Lower leg skin (tissue), 4 donors: ENCODE measurements at places on chromosomes 5 and 9. TPM values are rescaled to one million over a fixed set of nuclear protein-coding genes. Genes with fewer than 3 reads are reported as not detected.

DNA sequence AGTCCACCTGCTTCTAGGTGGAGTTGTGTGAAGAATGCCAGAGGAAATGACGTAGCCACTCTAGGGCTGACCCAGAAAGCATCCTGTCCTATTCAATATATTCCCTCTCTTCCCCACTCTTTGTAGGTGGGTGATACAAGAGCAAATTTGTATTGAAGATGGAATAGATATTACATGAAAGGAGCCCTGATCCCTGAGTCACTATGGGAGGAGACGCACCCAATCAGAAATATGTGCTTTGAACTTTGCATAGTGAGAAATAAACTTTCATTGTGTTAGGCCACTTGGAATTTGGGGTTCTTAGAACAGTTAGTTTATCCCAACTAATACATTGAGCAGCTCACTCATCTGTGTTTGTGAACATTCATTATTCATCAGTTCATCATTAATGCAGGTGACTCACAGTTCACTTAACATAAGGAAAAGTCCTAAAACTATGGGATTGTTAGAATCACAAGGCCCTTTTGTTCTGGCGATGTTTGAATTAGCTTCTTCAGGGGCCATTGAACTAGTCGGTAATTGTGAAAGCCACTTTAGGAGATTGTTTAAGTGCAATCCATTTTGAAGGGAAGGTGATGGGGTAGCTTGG lies 26.9 kb upstream of the NTRK2 start:
- DNase-seq = no peak

GRCh38 chr9:76521244-76521681 lies 62.3 kb downstream of the GCNT1 start:
- no peak for DNase-seq

GRCh38 chr9:110111868-110112267 lies 96.1 kb downstream of the C9orf152 start:
- DNase-seq = no peak

GRCh38 chr5:152113401-152113800 lies 188.8 kb upstream of the GLRA1 start:
- no peak for DNase-seq

DNA sequence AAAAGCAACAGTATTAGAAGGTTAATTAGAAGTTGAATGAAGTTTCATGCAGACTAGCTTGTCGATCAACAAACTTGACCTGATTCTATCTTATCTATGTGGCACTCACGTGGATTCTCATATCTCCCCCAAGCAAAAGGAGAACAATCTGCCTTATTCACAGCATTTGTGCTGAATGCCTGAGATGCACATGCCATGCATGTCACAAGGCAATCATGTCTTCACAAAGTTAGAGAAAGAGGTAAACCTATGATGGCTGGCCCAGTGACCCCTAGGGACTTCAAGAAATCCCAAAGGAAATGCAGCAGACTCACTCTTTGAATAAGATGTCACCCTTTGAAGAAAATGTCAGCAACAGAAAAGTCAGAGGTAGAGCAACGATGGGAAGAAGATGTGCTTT lies 17.6 kb upstream of the SHOC1 start:
- no peak for DNase-seq

DNA sequence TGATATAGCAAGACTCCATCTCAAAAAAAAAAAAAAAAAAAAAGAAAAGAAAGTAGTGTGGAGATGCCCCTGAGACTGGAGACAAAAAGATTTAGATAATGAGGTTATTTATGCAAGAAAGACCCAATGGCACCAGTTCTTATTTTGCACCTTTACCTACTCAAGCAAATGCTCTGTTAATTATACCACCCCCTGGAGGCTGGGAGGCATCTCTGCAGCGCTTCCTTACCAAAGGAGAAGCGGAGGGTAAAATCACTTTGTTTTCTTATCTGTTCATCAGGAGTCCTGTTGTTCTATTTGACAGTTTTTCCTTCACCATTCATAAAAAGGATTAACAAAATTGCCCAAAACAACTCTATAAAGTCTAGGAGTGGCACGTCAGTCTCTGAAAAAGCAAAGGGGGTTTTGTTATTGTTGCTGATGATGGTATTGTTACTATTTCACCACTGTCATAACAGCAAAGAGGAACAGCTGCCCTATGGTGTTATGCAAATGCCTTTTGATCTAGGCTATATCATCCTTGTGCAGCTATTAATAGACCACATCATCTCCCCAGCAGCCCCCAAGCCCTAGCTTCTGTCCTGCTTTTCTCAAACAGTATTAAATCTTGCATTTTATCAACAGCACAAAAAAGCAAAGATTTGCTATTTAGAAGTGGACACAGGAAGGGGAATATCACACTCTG lies 174.0 kb downstream of the PALM2AKAP2 start:
- no peak for DNase-seq

DNA sequence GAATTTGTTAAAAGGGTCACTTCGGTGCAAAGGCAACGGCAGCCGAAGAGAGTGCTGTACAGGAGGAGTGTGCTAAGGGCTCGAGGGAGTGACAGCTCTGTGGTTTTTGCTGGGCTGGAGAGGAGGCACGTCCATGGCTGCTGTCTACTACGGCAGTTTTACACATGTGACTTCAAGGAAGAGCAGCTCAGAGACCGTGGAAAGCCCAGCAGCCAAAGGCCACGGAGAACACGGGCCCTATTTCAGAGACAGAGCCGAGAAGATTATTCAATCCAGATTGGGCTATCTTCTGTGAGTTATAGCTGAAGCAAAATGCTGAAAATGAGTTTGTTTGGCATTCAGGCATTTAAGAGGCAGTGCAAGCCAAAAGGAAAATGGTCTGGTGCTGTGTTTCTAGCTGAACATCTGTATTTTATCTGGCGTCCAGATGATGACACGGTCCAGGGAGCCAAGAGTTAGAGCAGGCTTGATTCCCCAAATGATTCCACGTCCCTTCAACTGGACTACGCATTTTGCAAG lies 96.4 kb downstream of the RFK start:
- no peak for DNase-seq

DNA sequence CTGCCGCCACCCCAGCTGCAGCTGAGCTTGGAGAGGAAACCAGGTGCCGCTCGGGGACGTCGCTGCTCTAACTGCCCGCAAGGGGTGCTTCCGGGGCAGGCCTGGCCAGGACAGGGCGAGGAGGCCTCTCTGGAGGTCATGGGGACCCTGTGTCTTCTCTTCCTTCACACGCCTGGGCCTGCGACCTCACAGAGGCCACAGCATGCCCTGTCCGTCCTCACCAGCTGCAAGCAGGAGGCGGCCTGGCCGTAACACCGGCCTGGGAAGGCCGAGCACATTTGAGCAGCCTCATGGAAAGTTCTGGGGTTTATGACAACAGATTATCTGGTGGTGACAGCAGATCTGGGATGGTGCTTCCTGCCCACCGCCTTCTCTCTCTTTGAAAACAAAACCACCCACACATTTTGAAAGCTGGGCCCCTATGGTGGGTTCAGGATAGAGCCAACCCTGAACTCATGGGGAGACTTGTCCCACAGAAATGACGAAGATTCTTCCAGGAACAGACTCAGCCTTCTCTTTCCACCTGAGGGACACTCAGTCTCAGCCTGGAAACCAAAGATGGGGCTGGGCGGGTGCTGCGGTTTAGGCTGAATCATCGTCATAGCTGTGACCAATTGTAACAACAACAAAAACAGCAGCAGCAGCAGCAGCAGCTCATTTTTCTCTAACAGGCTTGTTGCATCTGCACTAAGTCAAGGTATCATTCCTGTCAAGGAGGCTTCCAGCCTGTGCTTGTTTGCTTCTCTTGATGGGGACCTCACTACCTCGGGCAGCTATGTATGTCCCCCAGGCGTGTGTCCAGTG lies 99.6 kb upstream of the RAPGEF1 start:
- no peak for DNase-seq

GRCh38 chr9:121596515-121596914 lies 54.9 kb upstream of the DAB2IP start:
- no peak for DNase-seq

- no peak for DNase-seq
Observed at GRCh38 chr5:169216866-169217265, 84.1 kb downstream of the SLIT3 start.

- DNase-seq = no peak
Observed at GRCh38 chr9:68763104-68763503, 58.1 kb downstream of the PIP5K1B start.

DNA sequence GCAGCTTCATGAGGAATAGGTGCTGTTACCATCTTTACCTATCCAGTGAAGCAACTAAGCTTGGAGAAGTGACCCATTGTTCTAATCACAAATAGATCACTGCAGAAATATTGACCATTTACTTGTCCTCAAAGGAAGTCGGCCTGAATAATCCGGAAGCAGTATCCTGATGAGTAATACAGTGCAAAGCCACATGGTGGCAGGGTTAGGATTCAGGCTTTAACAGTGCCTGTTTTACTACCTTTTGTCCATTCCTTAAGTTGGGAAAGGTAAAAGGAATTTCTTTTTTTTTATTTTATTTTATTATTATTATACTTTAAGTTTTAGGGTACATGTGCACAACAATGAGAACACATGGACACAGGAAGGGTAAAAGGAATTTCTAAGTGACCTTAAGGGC lies 336.3 kb downstream of the KDM4C start:
- DNase-seq = no peak

DNA sequence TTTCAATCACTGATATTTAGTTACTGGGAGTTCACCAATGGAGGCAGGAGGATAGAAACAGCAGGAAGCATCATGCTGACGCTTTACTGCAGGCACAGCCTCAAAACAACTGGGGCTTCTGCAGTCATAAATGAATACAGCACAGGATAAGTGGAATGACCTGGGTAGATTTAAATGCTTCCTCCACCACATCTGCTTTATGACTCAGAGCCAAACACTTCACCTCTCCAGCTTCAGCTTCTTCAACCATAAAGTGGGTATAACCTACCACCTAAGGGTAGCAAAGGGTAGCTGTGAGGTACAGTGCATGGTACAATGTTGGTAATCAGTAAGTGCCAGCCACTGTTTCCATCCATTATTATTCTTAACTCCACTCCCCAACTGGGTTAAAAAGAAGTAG lies 28.4 kb downstream of the RASEF start:
- DNase-seq = no peak

GRCh38 chr5:178496214-178496613 lies 94.0 kb downstream of the COL23A1 start:
- DNase-seq = no peak

DNA sequence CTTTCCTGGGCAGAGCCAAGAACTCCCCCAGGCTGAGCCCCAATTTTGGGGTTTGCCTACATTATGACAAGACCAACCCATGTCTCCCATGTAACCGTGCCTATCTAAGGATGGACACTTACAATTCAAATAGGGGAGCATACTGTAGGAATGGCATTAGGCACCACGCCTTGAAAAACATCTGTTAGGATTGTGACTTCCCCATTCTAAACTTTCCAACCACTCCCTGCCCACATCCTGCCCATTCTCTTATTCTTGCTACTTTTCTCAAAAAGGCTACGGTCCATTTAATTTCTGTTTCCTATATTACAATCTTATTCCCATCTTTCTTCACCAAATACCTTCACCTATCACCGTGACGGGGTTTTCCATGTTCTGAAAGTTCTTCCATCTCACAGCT lies 99.2 kb downstream of the LPAR1 start:
- no peak for DNase-seq

DNA sequence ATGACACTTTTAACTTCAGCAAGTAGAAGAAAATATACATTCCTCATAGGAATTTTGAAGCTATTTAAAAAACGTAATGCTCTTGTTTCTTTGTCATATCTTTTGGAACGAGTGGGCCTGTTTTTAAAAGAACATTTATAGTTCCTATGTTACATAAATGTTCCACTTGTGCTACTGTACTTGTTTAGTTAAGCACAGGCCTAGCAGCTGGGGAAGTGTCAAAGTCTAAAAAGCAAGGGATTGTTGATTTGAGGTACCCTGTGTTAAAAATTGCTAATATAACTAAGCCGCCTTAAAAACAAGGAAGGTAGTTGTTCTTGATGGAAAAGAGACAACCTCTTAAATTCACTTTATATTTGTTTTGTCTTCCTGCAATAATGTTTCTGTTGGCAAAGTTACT lies 27.2 kb upstream of the ELL2 start:
- no peak for DNase-seq

DNA sequence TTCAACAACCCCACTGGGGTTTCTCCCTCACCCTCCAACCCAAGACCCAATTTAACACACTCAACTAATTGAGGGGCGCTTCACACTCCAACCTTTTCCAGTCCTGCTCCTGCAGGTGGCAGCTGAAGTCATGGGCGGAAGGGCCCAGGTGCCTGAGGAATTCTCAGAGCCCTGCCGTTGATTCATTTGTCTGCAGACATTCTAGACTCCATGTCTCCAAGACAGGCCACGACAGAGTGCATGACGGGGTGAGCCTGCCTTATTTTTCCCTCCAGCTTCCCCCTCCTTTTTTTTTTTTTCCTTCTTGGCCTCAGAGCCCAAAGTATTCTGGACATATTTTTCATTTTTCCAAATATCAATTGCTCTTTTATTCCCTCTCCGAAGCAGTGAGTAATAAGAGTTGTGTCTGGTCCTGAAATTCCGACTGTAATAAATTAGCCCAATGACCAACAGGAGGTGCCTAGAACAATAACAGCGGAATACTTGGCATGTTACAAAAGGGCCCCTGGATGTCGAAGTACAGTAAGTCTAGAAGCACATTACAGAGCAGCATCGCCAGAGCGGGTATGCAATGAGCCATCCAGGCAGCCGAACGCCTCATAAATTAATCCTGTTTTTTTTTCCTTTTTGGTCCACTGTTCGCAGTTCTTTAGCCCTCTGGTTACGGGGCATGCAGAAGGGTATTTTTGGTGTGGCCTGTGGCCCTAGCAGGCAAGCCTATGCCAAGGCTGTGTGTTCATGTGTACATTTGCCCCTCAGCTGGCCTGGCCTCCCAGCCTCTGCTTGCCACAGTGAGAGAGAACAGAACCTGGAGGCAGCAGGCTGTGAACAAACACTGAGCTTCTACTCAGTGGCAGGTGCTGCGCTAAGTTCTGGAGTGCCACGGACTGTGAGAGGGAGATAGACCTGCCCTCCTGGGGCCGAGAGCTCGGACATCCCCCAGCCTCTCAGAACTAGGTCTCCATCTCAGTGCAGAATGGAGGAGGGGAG lies 8.6 kb upstream of the SMIM23 start:
- no peak for DNase-seq

DNA sequence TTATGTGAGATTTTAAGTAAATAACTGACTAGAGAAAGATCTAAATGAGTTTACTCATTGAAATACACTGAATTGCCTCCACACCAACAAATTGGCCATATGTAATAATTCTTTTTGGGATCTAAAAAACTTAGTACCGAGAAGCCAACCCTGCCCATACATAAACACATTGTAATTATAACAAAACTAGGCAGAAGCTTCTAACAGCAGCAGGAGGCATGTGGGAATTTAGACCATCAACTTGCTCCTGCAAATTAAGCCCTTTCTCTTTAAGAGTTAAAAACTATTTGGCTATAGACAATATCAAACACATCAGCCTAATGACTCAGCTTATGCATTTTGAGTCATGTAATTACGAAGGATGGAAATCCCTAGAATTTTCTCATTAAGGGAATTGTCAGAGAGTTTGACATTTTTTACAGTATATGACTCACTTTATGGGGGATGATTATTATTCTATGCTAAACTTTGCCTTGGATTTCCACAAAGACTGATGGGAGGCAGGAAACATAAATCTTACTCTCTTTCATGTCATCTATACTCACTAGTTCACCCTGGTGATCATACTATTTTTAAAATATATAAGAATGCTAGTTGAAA lies 1.0 kb downstream of the IL7R start:
- no peak for DNase-seq

Gene PCDHB12
- not detected for total RNA-seq

Gene BTNL3
- total RNA-seq = not detected

Gene SLCO6A1
- not detected for total RNA-seq

Gene AQP7
- total RNA-seq = 6.9 TPM

Gene CTXN3
- total RNA-seq = not detected

Gene UNC13B
- 28.6 TPM for total RNA-seq

Gene PROB1
- 0.32 TPM for total RNA-seq

Gene CFAP90
- total RNA-seq = 0.32 TPM

Gene PCDHAC1
- total RNA-seq = 0.16 TPM

Gene CD274
- 0.08 TPM for total RNA-seq
